ENCODE measurements at places on chromosomes 3 and 15. TPM values are rescaled to one million over a fixed set of nuclear protein-coding genes. Genes with fewer than 3 reads are reported as not detected.

GLT8D1 gene
- 41.4 TPM for total RNA-seq

- DNase-seq: no peak
These were observed 23.1 kb downstream of the CD47 start for GRCh38 chr3:108067768-108068167.

DNA sequence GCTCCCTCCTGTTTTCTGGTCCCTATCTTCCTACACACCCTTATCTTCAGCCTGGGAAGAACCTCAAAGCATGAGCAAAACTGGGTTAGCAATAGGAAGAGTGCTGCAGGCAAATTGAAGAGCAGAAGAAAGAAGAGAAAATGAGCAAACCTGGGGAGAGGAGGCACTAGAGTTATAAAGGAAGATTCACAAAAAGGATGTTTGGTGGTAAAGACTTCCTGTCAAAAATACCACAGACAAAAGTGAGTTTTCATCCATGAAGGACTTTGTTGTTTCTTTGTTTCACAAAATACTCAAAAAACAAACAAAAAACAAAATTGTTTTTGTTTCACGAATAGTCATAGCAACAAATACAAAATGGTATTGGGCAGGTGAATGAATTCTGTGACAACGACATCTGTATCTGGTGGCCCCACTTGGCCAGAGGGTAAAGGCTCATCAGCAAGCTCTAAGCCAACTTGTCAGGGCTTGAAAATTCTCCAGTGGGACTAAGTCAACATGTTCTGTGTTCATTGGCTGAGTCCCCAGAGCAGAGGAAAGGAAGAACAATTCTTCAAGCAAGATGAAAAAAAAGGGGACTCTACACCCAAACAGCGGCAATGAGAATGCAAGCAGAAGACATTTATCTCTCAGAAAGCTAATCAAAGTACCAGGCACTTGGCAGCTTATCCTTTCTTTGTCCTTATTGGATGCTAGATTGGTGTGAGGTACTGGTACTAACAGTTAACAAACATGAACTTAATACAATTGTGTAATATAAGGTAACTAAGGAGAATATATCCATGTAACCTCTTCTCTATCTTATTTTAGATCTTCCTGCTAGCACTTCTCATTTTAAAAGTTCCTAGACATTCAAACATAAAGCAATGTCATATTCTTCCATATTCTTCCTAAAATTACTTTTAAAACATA lies 9.7 kb downstream of the ATP8B4 start:
- no peak for DNase-seq

DNA sequence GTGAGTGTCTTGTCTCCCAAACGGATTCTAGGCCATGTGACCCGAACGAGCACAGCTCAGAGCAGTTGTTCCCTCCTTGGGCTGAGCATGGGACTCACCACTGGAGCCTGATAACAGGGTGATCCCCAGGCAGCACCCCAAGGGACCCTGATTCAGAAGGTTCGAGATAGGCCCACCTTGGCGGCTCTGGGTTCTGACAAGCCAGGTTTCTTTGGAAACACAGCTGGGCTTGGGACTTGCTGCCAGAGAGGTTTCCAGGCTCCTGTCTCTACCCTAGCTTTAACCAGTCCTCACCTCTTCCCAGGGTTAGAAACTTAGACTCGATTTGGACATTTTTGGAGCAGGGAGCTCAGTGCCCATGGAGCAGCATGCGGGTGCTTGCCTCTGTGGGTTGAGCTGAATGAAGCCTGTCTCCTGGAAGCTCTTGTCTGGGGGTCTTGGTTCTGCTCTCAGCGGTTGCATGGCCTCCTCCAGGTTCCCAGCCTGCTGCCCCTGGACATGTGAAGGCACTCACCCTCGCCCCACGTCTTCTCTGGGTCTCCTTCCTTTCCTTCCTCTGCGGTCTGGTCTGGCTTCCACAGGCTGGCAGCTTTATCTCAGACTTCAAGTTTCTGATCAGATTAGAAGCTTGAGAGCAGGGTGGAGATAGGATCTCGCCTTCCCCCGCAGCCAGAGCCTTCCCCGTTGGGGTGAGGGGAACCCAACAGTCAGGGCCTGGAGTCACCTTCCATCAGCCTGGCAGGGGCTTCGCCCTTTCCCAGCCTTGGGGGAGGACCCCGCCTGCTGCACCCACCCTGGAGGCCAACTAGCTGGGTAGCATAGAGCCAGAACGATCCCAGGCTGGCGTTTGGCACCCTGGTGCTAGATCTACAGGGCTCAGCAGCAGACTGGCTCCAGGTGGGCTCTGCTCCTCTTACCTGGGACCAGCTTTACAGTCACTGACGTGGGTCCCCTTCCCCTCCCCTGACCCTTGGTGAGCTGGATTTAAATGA lies 21.0 kb downstream of the PAQR5 start:
- no peak for DNase-seq

GRCh38 chr15:50906954-50907600 lies 1.4 kb upstream of the AP4E1 start:
- no peak for DNase-seq

GRCh38 chr15:43749690-43750345 lies 3.6 kb downstream of the PDIA3 start:
- DNase-seq: no peak

DNA sequence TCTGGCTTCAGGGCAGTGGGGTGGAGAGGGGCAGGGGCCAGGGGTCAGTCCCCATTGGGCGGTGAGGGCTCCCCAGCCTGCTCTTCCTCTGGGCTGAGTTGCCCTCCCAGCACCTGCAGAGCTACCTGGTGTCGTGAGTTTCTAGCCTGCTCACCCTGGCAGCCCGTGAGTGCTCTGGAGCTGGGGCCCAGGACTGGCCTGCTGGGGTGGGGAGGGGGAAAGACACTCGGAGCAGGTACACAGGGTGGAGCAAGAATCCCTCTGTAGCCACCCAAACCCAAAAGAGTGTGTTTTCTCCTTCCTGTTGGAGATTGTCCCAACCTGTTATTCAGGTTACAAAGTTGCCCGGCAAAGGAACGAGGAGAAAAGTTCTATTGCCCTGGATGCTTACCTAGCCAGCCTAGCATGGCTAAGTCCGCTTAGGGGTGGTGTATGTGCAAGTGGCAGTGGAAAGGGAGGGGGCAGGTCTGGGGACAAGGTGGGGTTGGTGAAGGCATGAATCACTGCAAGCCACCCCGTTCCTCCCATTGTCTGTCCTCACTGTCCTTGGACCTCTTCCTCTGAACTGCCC lies 8.9 kb downstream of the FAM3D start:
- DNase-seq: no peak

GRCh38 chr15:39850436-39850835 lies 67.8 kb upstream of the FSIP1 start:
- no peak for DNase-seq
